ENCODE measurements at places on chromosomes 6 and 20.

- H3K27ac ChIP-seq = no peak overlapping the region
- DNase-seq = no peak
- H3K36me3 ChIP-seq = peaks cover 3% of the 10 kb centered on the region
- no peaks in the 10 kb centered on the region for H3K27me3 ChIP-seq
- no peak overlapping the region for H3K4me3 ChIP-seq
- H3K4me1 ChIP-seq = no peaks in the 10 kb centered on the region
Measured at GRCh38 chr6:159655409-159655988, 37.5 kb downstream of the SOD2 start.

- peaks cover 34% of the 10 kb centered on the region for H3K4me1 ChIP-seq
- DNase-seq = no peak
- no peaks in the 10 kb centered on the region for H3K27me3 ChIP-seq
- H3K36me3 ChIP-seq = peaks cover 52% of the 10 kb centered on the region
Measured at GRCh38 chr20:38962928-38963401, 821 bp downstream of the DHX35 start.

DNA sequence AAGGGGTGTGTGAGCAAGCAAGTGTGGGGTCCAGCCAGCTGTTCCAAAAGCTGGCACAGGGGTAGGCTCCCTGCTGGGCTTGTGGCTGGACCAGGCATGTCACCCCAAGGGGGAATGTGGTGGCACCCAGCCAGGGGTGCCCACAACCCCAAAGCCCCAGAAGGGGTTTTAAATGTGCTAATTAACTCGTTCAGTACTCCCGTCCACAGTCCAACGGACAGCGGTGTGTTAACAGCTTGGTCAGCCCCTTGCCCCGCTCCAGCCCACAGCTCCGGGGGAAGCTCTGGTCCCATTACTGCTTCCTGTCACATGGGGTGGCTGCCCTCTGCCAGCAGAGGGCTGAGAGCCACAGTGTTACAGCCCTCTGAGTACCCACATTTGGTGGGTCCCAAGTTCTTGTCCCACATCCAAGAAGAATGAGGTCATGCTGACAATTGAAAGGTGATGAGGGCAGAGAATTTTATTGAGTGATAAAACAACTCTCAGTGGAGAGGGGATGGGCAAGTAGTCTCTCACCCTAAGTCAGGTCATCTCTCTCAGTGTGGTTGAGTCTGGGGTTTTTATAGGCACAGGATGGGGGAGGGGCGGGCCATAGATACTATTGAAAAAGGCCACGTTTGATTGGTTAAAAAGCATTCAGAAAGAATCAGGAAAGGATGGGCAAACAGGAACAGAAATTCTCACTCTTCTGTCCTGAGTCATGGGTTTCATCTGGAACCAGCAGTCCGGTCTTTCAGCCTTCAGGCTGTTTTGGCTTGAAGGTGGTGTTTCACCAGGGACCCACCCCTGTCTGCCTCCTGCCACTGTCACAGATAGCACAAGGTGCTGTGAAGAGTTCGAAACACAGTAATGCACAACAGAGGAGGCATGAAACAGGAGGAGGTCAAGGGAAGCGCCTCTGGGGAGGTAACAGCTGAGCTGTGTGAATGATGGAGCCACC, 238.5 kb downstream of the NFATC2 start:
- DNase-seq = no peak
- H3K4me1 ChIP-seq = no peaks in the 10 kb centered on the region
- H3K36me3 ChIP-seq = no peaks in the 10 kb centered on the region
- peaks cover 9% of the 10 kb centered on the region for H3K27me3 ChIP-seq
- no peak overlapping the region for H3K4me3 ChIP-seq

DNA sequence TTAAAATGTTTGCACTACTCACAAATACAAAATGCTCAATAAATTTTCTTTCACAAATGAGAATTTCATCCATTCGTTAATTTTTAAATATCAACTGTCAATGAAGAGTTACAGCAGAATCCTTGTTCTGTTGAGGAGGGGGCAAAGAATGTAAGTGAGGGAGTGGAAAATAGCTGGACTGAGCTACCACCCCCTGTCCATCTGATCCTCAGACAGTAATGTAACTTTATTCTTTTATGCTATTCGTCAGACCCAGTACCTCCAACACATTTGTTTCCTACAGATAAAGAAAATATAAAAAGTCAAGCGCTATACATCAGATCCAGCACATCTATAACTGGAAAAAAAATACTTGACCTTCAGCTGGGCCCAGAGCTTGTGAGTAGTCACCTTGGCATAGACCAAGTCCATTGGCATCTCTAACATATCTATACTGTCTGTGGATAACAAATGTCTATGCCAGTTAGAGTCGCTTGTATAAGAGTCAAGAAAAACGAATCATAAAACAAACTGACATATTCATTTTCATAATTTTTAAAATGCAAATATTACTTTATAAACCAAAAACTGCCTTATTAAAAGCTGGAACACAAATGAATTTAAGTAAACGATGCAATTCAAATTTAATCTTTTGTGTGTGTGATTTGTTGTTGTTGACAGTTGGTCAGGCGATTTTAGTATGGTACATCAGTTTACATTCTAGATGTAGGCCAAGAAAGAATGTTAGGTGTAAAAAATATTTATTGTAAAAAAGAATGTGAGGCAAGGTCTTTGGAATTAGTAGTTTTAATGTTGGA, 57.2 kb upstream of the HFE start:
- peaks cover 83% of the 10 kb centered on the region for H3K4me1 ChIP-seq
- DNase-seq = no peak
- no peaks in the 10 kb centered on the region for H3K27me3 ChIP-seq
- peaks cover 12% of the 10 kb centered on the region for H3K36me3 ChIP-seq

DNA sequence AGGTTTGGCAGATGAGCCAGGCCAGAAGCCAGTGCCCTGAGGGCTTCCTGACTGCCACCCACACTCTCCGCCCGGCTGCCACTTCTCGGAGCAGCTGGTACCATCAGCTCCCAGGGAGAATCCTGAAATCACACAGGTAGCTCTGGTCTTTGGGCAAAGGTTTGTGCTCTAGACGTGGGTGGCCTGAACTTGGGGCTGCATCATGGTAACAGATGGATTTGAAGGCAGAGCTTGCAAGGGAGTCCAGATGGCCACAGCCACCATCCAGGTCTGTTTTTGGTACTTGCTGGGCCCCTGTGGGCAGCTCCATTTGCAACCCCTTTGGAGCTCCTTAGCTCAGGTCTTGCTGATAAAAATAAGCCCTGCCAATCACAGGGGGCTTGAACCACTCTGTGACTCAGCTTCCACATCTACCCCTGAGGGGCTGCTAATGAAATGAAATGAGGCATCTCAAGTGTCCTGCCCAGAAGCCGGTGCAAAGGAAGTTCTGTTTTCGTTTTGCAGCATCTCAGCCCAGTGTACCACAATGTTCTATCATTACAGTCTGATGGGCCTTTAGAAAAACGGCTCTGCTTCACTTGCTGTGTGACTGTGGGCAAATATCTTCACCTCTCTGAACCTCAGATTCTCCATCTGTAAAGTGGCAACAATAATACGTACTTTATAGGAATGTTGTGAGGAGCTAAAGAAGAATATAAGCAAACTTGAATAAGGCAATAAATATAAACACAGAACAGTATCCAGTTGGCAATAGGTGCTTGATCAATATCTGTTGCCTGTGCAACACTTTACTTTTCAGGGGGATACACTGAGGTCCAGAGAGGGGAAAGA, 25.1 kb upstream of the CDH22 start:
- H3K27ac ChIP-seq = no peak overlapping the region
- no peak overlapping the region for H3K4me3 ChIP-seq
- H3K36me3 ChIP-seq = no peaks in the 10 kb centered on the region
- H3K4me1 ChIP-seq = no peaks in the 10 kb centered on the region
- H3K27me3 ChIP-seq = peaks cover 62% of the 10 kb centered on the region

DNA sequence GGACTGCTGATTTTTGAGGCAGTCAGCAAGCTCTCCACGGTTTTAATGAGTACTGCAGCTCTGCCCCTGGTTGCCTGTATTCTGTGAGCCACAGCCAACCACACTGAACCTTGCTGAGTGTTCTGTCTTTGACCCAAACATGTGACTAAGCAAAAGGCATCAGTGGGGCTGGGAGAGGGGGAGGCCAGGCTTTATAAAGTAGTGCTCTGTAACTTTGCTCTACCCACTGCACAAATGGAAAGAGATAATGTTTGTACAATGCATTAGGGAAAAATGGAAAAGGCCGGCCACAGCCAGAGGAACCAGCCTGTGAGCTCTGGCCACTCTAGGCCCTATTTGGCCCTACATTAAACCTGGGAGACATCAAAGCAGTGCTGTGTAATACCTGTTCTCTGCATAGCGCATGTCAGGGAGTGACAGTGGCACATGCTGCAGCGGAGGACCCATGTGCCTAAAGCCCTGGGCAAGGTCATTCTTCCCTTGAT, 22.0 kb downstream of the KLHL31 start:
- no peak overlapping the region for H3K27ac ChIP-seq
- no peak for DNase-seq
- H3K27me3 ChIP-seq = no peaks in the 10 kb centered on the region
- no peak overlapping the region for H3K4me3 ChIP-seq
- H3K4me1 ChIP-seq = peaks cover 21% of the 10 kb centered on the region

GRCh38 chr20:1144401-1145172, 26.2 kb downstream of the PSMF1 start:
- peaks cover 97% of the 10 kb centered on the region for H3K36me3 ChIP-seq
- no peak for DNase-seq
- H3K4me1 ChIP-seq = peaks cover 10% of the 10 kb centered on the region
- H3K4me3 ChIP-seq = no peak overlapping the region
- no peak overlapping the region for H3K27ac ChIP-seq

DNA sequence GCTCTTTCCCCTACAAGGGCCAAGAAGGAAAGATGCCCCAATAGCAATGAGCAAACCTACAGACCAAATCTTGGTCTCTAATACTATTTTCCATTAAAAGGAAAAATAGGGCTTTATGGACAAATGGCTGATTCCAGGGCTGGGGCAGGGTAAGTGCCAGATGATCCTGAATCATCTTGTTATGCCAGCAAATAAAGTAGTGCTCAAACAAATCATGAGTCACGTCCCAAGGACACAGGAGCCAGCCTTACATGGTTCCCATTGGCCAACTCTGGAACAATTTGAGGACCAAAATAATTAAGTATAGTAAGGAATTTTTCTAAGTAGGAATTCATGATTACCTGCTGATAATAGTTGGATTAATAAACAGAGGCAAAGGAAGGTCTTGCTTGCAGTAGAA, 53.2 kb upstream of the NKX2-4 start:
- H3K27me3 ChIP-seq = peaks cover 37% of the 10 kb centered on the region
- no peaks in the 10 kb centered on the region for H3K36me3 ChIP-seq
- H3K4me1 ChIP-seq = no peaks in the 10 kb centered on the region
- no peak for DNase-seq

GRCh38 chr20:9114709-9115108, 45.8 kb downstream of the PLCB4 start:
- no peak overlapping the region for H3K27ac ChIP-seq
- H3K4me3 ChIP-seq = no peak overlapping the region
- no peaks in the 10 kb centered on the region for H3K4me1 ChIP-seq
- H3K27me3 ChIP-seq = no peaks in the 10 kb centered on the region

GRCh38 chr6:45724511-45724910, 291.1 kb downstream of the CLIC5 start:
- no peaks in the 10 kb centered on the region for H3K4me1 ChIP-seq
- no peak for DNase-seq
- H3K27me3 ChIP-seq = no peaks in the 10 kb centered on the region
- no peaks in the 10 kb centered on the region for H3K36me3 ChIP-seq

DNA sequence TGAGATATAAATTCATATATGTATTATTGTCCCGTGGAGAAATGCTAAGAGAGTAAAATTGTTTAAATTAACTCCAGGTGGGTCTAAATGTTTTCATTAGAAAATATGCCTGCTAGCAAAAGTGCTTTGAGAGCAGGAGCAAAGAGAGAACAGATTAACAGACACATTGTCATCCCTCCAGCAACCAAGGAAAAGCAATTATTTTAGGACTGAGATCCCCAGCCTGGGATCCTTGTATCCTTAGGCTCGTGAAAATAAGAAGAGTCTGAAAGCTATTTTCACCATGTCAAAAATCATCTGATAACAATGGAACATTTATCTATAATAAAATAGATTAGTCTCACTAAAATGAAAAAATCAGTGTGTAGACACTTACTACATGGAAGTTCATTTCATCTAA, 11.5 kb upstream of the MRS2 start:
- DNase-seq = no peak
- no peaks in the 10 kb centered on the region for H3K36me3 ChIP-seq
- H3K27ac ChIP-seq = no peak overlapping the region
- no peak overlapping the region for H3K4me3 ChIP-seq

GRCh38 chr20:25338112-25339023, 52.3 kb downstream of the ABHD12 start:
- peaks cover 22% of the 10 kb centered on the region for H3K4me1 ChIP-seq
- H3K4me3 ChIP-seq = no peak overlapping the region
- no peaks in the 10 kb centered on the region for H3K27me3 ChIP-seq
- no peak for DNase-seq

DNA sequence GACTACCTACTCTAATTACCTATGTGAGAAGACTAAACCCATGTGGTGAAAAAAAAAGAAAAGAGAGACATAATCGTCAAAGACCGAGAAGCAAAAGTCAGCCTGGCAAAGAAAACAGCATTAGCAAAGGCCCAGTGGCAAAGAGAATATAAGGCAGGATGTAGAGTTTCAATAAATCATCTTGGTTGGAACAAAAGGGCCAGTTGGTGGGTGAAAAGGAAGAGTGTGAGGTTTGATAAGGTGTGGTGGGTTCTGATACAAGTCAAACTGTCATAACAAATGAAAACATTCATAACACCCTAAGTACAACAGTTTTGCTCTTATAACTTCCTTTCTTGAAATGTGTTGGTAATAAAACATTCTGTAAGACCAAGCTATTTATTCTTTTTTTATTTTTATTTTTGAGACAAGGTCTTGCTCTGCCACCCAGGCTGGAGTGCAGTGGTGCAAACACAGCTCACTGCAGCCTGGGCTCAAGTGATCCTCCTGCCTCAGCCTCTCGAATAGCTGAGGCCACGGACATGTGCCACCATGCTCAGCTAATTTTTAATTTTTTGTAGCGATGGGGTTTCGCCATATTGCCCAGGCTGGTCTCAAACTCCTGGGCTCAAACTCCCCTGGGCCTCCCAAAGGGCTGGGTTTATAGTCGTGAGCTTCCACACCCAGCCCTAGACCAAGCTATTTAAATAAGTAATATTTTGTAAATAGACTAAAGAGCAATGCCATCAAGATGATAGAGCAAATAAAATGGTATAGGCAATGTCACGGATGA, 18.9 kb upstream of the GTF3C6 start:
- H3K27ac ChIP-seq = no peak overlapping the region
- no peak for DNase-seq
- H3K4me1 ChIP-seq = peaks cover 9% of the 10 kb centered on the region
- H3K4me3 ChIP-seq = no peak overlapping the region
- H3K36me3 ChIP-seq = no peaks in the 10 kb centered on the region

- no peaks in the 10 kb centered on the region for H3K27me3 ChIP-seq
- peaks cover 36% of the 10 kb centered on the region for H3K36me3 ChIP-seq
Measured at GRCh38 chr6:132768051-132768517, 10.4 kb upstream of the VNN2 start.

DNA sequence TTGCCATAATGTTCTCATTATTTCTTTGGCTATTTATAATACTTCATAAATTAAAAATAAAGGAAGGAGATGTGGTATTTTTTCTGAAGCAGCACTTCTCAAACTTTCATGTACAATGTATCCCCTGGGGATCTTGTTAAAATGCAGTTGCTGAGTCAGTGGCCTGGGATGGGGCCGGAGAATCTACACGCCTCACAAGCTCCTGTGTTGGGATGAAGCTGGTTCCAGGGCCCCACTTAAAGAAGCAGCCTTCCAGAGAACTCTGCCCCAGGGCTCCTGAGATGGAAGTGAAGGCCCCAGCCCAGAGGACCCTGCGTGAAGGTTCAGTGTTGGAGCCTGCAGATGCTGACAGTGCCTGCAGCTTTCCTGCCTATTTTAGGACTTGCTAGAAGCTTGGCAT, 40.1 kb upstream of the SLC23A2 start:
- no peak overlapping the region for H3K4me3 ChIP-seq
- H3K27ac ChIP-seq = no peak overlapping the region
- peaks cover 13% of the 10 kb centered on the region for H3K4me1 ChIP-seq
- no peaks in the 10 kb centered on the region for H3K36me3 ChIP-seq
- DNase-seq = no peak

All from activated T-cell treated with anti-CD3 and anti-CD28 coated beads, Interleukin-2, amount 50 U/mL, for 24 hours (primary cell).